Gastroesophageal sphincter (tissue), 4 donors: ENCODE measurements at places on chromosomes 5 and 9. TPM values are rescaled to one million over a fixed set of nuclear protein-coding genes. Genes with fewer than 3 reads are reported as not detected.

Gene UNC13B
- total RNA-seq: 29.6 TPM

Gene CXXC5
- 30.0 TPM for total RNA-seq

Gene NFIB
- total RNA-seq: 68.3 TPM

Gene IRX4
- 0.96 TPM for total RNA-seq

Gene IL33
- 145 TPM for total RNA-seq

Gene MYMK
- total RNA-seq: not detected

Gene PTGER4
- total RNA-seq: 10.1 TPM
